Foreskin fibroblast (primary cell): ENCODE measurements at places on chromosomes 2 and 18.

DNA sequence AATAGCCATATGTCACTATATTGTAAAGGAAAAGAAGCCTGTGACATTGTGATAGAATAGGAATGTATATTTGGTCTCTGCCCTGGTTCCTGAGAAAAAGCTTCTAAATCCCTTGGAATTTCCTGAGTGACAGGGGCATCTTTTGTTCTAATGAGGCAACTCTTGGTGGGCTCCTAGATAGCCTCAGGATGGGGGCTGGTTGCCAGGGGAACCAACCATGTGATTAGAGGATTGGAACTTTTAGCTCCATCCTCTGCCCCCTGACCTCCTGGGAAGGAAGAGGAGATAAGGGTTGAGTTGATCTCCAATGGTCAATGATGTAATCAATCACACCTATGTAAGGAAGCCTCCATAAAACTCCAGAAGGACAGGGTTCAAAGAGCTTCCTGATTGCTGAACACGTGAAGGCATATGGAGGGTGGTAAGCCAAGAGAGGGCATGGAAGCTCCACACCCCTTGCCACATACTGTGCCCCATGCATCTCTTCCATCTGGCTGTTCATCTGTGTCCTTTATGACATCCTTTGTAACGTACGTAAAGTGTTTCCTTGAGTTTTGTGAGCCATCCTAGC is 2.9 kb upstream of the ME2 start:
- no peak for DNase-seq

DNA sequence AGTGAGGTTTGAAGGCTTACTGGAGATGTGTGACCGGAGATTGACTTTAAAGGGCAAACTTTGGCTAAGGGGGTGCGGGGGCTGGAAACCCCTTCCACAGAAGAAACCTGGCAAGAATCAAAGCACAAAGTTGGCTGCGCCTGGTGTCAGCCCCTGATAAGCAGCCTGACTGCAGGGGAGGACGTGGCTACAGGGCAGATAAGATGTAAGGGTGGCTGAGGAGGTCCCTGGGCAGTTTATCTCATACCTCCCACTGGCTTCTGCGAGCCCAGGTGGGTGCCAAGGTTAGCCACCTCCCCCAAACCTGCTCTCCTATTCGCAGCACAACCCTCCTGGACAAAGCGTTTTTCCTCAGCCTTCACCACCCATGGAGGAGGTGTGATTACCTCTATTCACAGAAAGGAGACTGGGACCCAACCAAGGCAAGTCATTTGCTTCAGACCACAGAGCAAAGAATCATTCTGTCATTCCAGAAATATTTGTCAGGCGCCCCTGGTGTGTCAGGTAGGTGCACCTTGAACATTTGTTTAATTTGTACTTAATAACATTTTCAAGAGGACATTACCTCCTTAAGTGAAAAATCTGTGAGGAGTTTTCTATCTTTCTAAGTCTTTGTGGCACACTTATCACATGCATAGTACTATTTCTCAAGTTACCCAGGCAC is 73.1 kb upstream of the IL1R1 start:
- DNase-seq = no peak

- DNase-seq = no peak
These were observed 901 bp upstream of the MFSD6 start for GRCh38 chr2:190407246-190407661.

- peak; percentile 18 for DNase-seq
These were observed 227.7 kb upstream of the STK17B start for GRCh38 chr2:196399096-196399495.

- no peak for DNase-seq
These were observed 102.2 kb upstream of the SERPINE2 start for GRCh38 chr2:224141304-224141703.

GRCh38 chr18:54251606-54252390 is 17.5 kb upstream of the POLI start:
- no peak for DNase-seq

DNA sequence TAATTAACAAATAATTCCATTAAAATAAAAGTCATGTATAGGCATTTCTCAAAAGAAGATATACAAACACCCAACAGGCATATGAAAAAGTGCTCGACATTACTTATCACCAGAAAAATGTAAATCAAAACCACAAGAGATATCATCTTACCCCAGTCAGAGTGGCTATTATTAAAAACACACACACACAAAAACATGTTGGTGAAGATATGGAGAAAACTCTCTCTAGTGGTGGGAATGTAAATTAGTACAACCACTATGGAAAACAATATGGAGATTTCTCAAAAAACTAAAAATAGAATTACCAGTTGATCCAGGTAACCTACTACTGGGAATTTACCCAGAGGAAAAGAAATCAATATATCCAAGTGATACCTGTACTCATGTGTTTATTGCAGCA is 966.3 kb upstream of the POU3F3 start:
- DNase-seq = no peak
